ENCODE measurements at places on chromosomes 1 and 21.

GRCh38 chr1:33008051-33008914 is 28.4 kb downstream of the AK2 start:
- DNase-seq = no peak

DNA sequence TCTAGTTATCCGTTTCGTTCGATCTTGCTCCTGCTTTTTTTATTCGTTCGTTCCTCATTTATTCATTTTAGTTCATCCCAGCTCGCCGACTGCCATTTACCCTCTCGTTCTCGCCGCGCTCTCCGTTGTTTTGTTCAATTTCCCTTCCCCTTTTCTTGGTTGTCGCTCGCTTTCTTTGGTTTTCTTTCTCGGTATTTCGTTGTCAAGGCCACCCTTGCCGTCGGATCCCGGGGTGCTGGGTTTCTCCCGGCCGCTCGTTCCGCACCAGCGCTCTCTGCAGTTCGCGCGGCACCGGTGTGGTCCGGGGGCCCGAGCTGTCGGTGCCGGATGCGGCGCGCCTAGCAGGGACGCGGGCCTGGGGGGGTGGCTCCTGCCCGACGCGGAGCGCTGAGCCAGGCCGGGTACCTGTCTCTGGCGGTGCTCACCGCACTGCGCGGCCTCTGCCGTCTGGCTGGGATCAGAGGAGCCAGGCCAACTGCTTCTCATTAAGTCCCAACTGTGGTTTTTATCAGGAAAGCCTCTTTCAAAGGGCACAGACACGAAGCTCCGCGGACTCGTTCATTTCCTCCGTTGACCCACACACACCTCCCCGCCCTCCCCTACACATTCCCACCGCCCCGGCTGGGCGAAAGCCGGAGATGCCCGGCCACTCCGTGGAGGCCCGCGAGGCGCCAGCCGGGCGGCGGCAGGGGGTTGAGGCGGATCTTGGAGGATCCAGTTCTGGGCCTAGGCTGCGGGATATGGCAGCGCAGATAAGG is 1.6 kb downstream of the ALX3 start:
- no peak for DNase-seq

- peak; percentile 55 for DNase-seq
These were observed 2.1 kb downstream of the CDC7 start for GRCh38 chr1:91502672-91503184.

GRCh38 chr1:229086686-229087085 is 184.2 kb upstream of the RAB4A start:
- no peak for DNase-seq

DNA sequence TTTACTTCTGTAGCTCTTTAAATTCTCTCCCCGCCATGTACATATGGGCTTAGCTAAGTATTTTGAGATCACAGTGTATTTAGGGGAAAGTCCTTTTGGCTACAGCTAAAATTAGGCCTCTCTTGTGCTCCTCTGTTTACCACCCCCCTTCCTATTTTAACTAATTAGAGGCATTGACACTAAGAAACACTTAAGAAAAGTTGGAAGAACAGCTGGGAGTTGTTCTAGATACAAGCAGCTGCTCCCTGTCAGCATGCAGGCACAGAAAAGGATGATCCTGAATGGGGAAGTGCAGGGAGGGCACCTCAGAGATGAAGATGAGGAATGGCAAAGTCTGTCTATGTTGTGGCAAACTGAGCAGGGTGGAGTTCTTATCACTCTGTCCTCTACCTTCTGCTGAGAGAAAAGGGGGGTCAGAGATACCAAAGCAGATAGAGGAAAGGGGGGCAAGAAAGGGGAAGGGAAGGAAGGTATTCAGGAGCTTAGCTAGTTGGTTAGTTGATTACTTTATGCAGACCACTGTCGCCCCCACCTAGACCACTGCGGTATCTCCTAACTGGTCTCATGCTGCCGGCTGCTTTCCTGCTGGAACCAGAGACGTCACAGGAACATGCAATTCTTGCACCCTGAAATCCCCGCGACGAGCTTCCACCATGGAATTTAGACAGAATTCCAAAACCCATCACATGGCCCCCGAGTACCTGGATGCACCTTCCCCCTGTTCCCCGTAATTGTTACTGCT is 82.4 kb upstream of the HOOK1 start:
- DNase-seq = no peak

DNA sequence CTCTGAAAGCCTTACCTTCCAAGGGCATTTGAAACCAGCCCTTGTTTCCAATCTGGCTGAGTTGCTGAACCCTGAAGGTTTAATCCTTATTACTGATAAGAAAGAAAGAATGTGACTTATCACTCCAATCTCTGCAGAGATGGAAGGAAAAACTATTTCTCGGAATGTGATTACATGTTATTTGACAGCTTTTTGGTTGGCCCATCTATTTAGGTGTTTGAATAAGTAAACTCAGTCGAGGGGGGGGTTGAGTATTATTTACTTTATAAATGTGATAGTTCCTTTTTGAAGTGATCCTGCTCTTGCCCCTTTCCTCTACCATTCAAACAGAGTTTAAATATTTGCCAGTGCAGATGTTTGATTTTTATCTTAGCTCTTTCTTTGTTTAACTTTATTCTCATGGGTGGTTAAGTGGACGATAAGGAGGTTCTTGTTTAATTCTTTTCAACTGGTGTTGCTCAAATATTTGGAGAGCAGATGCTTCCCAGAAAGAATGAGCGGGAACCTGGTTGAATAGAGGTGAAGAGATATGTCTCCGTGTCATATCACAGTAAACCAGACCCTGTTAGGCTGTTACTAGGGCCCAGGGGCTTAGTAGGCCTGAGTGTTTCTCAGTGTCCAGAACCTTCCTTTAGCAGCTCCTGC is 126.1 kb downstream of the CACHD1 start:
- no peak for DNase-seq

DNA sequence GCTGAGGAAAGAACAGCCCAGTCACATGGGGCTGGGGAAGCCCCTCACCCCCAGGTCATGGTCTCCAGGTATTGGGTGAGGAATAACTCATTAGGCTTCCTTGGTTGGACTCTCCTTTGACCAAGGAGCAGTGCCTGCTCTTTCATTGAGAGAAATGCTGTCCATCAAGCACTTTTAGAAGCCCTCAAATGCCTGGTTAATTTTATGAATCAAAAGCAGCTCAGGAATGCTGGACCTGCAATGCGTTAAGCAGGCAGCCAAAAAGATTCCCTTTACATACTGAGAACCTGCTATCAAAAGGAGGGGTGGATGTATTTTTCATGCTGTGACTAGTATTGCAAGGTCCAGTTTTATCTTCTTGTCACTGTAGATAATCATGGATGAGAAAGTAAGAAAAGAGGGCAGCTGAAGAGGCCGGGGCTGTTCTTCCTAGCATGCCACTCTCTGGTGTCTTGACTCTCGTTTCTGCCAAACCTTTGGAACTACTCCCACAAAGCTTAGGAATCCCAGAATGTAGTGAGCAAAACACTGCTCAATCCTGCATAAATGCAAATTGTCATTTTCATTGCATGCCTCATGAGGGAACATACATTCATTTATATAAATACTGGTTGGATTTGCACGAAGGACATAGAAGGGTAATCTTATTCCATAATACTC is 2.1 kb upstream of the CD58 start:
- DNase-seq = no peak

DNA sequence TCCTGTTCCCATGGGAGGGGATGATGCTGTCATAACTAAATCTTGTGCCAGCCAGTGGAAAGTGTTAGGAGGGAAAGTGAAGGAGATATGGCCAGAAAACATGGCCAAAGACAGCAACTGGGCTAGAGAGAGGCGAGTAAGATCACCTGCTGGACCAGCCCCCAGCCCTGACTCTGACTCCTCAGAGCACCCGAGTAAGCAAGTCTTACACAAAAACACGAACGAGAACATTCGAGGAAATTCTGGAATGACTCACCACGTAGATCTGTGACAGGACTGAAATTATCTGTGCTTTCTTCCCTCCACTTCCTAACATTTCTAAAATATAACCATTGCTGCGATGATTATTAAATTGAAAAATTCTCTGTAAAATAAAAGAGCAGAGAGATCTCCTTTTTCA is 9.2 kb downstream of the ZNF496 start:
- DNase-seq = no peak

- no peak for DNase-seq
These were observed 7.2 kb downstream of the TRIT1 start for GRCh38 chr1:39876144-39876543.

DNA sequence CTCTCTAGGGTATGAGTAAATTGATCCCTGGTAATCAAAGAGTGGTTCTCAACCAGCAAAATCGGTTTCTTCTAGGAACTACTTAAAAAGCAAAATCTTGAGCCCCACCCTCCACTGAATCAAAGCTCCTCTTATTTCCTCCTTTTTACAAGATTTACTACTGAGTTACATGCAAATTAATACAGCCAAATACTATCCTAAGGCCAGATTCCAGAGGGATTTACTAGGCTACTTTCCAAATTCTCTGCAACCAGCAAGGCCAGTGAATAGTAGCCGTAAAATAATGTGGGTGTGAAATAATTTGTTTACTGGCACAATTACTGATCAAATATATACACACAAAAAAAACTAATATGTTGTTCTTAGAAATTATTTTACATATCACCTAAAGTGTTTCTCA is 1583.8 kb downstream of the NCAM2 start:
- DNase-seq = no peak

DNA sequence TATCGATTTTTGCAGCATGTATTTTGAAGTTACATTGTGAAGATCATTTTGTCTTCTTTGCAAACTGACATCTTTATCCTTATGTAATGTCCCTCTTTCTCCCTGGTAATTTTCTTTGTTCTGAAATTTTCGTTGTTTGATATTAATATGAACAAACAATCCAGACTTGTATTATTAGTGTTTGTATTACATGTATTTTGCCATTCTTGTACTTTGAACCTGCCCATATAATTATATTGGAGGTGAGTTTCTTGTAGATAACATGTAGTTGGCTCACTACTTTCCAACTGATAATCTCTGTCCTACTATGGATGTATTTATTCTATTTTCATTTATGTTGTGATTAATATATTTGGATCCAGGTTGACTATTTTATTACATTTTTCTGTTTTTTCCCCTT is 27.1 kb downstream of the OBSCN start:
- DNase-seq = no peak

GRCh38 chr1:107934578-107934977 is 30.4 kb downstream of the VAV3 start:
- no peak for DNase-seq

GRCh38 chr1:209190591-209191261 is 392.8 kb upstream of the CAMK1G start:
- peak; percentile 64 for DNase-seq

- DNase-seq = no peak
These were observed 35.3 kb downstream of the L1TD1 start for GRCh38 chr1:62229932-62230331.

- no peak for DNase-seq
These were observed 547 bp downstream of the FOXD2 start for GRCh38 chr1:47438165-47439016.

DNA sequence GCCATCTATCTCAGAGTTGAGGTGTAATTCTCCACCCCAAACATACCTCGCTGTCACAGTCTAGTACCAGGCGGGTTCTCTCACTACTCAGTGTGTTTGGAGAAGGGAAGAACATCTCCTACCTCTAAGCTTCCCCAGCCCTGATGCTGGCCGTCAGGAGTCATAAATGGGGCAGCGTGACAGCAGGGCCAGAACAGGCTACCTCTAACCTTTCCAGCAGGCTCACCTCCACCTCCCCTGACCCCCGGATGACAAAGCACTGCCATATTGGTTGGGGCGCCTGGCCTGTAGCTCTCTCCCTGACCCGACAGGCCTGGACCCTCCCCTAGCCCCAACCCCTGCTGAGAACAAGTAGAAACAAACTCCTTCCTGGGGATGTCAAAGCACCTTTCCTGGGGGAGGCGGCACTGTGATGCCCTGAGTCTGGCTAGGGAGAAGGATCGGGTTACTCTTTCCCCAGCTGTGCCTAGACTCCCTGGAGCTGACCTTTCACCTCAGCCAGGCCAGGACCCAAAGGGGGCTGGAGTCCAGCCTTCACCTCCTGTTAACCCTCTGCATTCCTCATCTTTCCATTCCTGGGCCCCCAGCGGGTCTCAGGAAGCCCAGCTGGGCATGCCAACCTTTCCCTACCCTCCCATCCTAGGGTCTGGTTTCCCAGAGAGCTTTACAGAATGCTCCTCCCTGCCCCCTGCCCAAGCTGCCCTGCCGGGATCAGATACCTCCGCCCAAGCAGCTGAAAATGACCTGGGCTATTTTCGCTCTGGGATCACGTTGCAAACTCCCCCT is 34.2 kb downstream of the AHDC1 start:
- DNase-seq = no peak

DNA sequence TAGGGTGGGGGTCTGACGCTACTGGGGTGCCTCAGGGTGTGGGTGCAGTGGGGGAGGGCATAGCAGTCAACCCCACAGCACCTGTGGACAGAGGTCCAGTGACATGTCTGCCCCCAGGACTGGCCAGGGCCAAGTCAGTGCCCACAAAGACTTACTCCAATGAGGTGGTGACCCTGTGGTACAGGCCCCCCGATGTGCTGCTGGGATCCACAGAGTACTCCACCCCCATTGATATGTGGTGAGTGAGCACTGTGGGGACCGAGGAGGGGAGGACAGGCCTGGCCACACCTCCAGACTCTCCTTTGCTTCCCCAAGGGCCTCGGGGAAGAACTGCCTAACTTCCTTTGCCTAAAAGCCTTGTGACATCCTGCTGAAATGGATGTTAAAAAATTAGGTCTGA is 23.5 kb downstream of the CDK18 start:
- no peak for DNase-seq

GRCh38 chr1:58818075-58818474 is 34.2 kb upstream of the JUN start:
- DNase-seq = no peak

- peak; percentile 40 for DNase-seq
These were observed 6.7 kb upstream of the SLC9A1 start for GRCh38 chr1:27161594-27161993.
